ENCODE measurements at places on chromosomes 6 and 20.

- no peak for DNase-seq
Measured at GRCh38 chr6:15510536-15511247, 152.1 kb downstream of the DTNBP1 start.

DNA sequence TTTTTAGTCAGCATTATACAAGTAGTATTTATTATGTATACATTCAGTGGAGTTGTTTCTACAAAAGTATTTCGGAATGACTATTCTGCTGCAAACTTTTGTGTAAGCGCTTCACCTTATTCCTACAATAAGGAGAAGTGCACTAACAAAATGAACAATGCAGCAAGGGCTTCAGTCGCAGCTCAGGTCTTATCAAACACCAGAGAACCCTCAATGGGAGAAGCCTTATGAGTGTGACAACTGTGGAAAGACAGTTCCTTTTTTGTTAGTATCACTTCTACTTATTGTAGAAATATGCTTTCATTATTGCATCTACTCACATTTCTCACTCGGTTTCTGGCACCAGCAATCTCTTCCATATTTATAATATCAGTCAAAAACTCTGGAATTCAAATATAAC is 18.8 kb downstream of the ZKSCAN3 start:
- DNase-seq: peak; percentile 67

DNA sequence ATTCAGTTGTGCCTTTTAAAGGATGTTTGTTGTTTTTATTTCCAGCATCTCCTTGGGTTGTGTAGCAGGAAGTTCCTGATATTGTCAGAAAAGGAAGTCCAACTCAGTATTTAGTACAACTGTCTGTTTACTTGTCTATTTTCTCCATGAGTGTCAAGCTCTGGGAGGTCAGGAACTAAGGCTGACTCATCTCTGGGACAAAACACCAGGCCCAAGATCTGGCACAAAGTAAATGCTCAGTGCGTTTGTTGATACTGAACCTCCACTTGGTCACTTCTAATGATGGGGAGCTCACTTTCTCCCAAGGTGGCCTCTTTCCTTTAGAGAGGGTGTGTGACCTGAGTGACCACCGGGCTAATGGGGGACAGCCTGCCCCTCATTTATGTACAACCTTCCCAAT is 12.6 kb upstream of the PIGU start:
- DNase-seq: no peak

DNA sequence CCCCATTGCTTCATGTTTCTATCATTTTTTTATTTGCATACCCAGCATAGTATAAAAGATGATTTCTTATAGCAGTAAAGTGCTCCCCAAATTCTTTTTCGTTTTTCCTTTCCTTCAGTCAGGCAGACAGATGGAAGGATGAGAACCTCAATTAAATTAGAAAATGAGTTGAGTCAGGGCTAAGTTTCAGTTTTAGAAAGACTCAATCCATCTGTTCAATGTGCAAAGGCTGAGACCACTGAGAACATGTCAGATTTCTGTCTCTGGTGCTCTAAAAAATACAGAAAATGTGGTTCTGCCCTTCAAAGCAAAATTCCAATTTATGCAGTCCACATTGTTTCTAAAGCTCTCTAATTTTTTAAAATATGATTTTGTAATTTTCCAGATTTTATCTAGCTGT is 257.6 kb upstream of the HS3ST5 start:
- DNase-seq: no peak

- DNase-seq: no peak
Measured at GRCh38 chr6:154169193-154169847, 130.3 kb downstream of the OPRM1 start.

DNA sequence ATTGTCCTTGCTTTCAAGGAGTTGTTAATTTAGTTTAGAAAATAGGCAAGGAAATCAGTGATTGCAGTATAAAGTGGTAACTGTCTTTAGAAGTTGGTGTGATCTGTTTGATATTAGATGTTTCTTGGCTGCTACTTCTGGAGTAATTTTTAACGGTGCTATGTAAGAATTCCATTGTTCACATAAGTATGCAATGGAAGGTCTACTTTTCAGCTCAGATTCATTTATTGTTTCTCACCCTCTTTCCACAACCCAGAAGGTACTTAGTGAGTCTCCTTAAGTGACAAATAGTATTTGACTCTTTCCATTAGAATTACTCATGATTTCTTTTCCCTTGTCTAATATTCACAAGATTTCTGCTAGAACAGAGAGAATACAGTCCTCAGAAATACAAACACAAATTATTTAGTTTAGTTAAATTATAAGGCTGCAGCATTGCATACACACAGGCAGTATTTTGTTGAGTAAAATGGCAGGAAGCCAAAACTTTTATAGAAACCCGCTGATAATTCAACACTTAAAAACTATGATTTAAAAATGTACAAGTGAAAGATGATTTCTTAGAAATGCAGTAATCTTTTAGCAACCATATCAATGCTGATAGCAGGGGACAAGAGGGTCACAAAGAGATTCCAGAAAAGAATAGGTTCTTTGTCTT is 554.3 kb downstream of the CD109 start:
- DNase-seq: no peak

DNA sequence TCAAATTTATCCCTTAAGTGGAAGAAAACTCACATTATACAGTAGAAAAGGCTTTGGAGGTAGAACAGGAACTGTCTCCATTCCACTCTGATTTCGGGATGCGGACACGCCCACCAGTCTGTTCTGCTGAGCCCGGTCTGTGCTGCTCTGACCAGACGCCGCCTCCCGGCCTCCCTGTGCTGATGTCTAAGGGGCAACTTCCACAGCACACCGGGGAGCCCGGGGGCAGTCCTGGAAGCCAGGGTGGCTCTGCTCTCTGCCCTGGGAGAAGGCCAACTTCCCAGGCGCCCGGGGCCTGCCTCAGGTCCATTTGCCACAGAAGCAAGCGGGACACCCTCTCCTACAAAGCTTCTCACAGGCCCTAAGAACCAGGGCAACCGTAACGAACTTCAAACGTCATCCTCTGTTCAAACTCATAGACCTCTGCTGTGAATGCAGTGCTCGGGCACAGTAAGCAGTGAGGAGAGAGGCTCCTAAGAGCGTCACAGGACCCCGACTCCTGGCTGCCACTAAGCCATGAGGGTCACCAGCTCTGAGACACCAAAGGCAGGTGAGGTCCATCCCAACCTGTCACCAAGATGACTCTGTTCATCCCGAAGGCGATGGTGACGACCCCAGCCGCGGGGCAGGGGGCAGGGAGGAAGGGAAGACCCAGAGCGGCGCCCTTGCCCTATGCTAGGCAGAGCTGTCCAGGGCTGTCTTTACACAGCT is 5.6 kb downstream of the TAF4 start:
- no peak for DNase-seq

DNA sequence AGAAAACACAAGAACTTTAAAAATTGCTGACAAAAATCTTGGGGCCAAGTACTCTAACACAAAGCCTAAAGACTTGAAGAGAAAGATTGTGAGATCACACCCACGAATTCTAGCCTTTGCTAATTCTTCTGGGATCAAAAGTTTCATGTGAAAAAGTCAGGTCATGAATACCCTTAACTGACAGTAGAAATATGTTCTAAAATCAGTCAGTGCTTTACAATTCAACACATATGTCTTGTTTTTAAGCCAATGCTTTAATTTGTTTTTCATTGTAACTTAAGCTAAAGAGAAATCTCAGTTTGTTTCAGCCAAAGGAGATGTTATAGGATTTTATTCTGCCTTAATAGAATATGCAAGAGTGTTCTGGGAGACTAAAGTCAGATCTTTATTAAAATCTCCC is 78.2 kb upstream of the PLEKHG1 start:
- DNase-seq: no peak

- no peak for DNase-seq
Measured at GRCh38 chr20:34604980-34605788, 46.7 kb downstream of the MAP1LC3A start.

GRCh38 chr20:43843096-43843964 is 71.3 kb upstream of the TOX2 start:
- DNase-seq: no peak

- DNase-seq: no peak
Measured at GRCh38 chr20:25249198-25249931, 1.5 kb downstream of the PYGB start.

DNA sequence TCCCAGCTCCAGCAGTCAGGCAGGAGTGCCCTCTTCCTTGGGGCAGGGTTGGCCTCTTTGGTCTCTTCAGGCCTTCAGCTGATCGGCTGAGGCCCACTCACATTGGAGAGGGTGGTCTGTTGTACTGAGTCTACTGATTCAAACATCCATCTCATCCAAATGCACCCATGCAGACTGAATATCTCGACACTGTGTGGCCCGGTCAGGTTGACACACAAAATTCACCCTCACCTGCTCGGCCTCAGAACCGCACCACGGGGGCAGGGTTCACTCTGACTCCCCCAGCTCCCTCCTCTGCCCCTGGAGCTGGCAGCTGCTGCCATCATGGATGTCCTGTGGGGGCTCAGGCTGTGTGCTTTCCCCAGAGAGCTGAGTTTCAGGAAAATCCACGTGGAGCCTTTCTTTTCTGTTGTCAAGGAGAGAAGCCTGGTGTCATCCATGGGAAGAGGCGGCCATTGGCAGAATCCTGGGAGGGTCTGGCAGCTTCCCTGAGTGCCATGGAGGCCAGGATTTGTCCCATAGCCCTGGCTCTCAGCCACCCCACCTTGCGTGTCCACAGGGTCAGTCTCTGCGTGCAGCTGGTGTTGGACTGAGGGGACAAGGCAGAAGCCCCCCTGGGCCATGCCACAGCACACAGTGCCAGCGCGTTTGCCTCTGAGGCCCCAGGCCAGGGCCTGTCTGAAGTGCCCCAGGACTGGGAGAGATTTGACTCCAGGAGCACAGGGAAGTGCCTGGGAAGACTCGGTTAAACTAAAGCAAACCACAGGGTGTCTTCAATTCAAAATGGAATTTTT is 114.1 kb downstream of the ERMARD start:
- no peak for DNase-seq

- no peak for DNase-seq
Measured at GRCh38 chr6:141700819-141701218, 431.9 kb upstream of the GJE1 start.

- no peak for DNase-seq
Measured at GRCh38 chr6:29617782-29618554, 15.0 kb downstream of the GABBR1 start.

DNA sequence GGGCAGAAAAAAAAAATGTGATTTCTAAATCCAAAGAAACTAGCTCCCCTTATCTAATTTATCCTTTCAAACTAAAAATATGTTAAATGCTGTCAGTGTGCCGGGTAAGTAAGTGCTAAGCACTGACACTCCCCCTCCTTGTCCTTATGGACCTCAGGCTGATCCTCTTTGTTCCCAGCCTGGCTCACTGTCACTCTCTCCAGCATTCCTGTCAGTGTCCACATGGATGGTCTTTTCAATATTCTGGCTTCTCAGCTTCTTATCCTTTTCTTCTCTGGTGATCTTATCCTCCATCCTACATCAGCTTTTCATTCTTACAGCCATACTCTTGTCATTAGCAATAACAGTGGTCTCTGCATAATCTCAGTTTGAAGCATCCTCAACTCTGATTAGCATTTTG is 55.0 kb downstream of the BCKDHB start:
- DNase-seq: no peak

GRCh38 chr6:3237761-3238662 is 10.6 kb upstream of the TUBB2B start:
- DNase-seq: no peak

- no peak for DNase-seq
Measured at GRCh38 chr6:116088946-116089345, 11.7 kb upstream of the NT5DC1 start.

DNA sequence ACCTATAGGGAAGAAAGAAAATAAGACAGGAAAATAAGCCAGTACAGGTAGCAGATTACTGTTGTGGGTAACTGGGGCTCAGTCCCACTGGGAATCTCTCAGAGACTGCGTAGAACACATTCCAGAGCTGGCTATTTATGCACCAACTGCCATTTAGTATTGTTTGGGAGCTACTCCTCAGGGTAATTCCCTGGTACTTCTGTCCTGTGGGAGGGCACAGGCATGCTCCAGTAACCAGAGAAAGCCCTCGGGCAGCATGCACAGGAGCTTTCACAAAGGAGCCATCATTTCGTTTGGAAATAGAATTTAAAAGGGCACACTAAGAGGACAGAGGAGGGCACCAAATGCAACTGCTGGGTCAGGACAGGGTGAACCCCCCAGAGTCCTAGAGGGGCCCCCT is 148.0 kb upstream of the LRFN2 start:
- no peak for DNase-seq

- no peak for DNase-seq
Measured at GRCh38 chr6:8352335-8352965, 82.9 kb downstream of the SLC35B3 start.

GRCh38 chr6:10166031-10166430 is 248.8 kb downstream of the TFAP2A start:
- DNase-seq: no peak

DNA sequence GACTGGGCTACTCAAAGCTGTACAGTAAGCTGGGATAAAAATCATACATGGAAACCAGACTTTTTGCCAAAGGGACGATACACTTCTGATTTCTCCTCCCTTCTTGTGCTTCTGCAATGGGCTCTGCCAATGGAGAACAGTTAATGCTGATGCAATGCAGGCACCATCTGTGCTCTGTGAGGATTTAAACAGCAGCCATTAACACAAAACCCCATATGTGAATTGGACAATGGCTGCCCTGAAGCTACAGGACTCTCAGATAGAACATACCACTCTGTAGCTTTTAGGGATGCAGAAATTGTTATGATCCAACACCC is 71.9 kb downstream of the GJA10 start:
- no peak for DNase-seq

- no peak for DNase-seq
Measured at GRCh38 chr6:159104931-159105330, 60.1 kb upstream of the TAGAP start.

GRCh38 chr20:57480444-57481160 is 44.3 kb downstream of the CTCFL start:
- peak; percentile 85 for DNase-seq

DNA sequence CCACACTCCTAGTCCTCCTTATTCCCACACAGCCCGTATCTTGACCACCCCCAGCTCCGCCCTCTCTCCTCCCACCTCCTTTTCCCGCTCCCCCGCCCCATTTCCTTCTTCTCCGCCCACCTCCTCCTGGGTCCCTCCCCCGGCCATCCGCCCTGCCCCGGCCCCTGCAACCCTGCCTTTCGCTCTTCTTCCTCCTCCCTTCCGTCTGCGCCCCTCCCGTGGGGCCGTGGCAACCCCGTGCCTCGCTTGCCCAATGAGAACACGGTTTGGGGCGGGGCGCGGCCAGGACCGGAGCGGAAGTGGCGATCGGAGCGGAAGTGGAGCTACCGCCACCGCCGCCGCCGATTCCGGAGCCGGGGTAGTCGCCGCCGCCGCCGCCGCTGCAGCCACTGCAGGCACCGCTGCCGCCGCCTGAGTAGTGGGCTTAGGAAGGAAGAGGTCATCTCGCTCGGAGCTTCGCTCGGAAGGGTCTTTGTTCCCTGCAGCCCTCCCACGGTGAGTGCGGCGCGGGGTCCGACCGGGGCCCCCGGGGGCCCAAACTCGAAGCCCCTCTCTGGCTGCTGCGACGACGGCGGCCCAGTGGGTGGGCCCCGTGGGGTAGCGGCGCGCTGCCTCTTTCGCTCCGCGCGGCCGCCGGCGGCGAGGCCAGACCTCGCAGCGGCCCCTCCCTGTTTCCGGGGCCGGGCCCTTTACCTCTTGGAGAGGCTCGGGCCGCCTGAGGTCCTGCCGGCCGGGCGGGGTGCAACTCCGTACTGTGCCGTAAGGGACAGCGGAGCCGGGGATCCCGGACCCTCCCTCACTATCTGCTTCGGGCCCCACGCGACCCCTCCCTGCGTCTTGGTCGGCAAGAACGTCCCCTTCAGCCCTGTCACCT is at the start of gene YWHAB:
YWHAB (plus strand) TSS at position 314 of the 874 bp plus-strand sequence. CDS start 15,829 bp downstream, outside the sequence.
- peak; percentile 98 for DNase-seq

- DNase-seq: no peak
Measured at GRCh38 chr6:3137057-3137777, 18.7 kb downstream of the BPHL start.
